ENCODE measurements at places on chromosomes 16 and 17.

DNA sequence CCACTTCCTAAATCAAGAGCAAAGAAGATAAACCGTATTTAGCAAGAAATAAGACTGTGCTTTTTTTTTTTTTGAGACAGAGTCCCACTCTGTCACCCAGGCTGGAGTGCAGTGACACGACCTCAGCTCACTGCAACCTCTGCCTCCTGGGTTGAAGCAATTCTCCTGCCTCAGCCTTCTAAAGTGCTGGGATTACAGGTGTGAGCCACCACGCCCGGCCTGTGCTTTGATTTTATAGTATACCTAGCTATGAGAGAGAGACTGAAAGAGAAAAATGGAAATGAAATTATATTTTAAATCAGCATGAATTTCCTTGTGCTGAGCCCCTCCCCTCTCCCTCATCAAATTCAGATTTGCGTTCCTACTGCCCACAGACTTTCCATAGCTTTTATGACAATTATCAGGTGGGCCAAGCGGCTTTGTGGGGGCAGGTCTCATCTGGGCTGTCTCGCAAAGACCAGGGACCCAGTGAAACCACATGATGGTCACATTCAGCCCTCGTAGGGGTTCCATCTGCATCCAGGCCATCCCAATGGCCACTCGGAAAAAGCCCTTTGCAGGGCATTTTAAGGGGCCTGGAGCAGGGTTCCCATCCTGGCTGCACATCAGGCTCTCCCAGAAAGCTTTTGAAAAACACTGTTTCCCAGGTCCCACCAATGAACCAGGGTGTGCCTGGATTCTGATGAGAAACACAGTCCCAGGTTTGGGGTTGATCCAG, 8.5 kb downstream of the CACNG1 start:
- DNase-seq: no peak

GRCh38 chr17:16439811-16440351, 24.5 kb downstream of the TRPV2 start:
- no peak for DNase-seq

DNA sequence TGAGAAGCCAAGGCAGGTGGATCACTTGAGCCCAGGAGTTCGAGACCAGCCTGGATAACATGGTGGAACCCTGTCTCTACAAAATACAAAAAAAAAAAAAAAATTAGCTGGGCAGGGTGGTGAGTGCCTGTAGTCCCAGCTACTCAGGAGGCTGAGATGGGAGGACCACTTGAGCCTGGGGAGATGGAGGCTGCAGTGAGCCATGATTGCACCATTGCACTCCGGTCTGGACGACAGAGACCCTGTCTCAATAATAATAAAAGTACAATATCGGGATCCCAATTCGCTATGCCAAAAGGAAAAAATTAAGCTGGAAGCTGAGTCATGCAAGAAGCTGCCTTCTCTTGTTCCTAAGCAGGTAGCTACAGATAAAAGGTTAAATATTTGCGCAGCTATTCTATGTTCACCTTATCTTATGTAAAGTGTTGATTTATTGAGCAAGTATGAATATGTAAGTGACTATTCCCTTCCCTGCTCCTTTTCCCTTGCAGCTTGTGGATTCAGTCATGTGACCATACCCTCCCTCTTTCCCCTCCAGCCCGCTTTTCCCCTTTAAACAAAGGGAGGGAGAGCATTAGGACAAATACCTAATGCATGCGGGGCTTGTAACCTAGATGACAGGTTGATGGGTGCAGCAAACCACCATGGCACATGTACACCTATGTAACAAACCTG, 112.0 kb downstream of the LITAF start:
- DNase-seq: no peak

- DNase-seq: no peak
Observed at GRCh38 chr16:5002699-5003143, 31.0 kb downstream of the NAGPA start.

- DNase-seq: no peak
Observed at GRCh38 chr17:29162082-29162908, 17.9 kb downstream of the MYO18A start.

GRCh38 chr17:3879186-3879585, 13.7 kb downstream of the CAMKK1 start:
- no peak for DNase-seq

DNA sequence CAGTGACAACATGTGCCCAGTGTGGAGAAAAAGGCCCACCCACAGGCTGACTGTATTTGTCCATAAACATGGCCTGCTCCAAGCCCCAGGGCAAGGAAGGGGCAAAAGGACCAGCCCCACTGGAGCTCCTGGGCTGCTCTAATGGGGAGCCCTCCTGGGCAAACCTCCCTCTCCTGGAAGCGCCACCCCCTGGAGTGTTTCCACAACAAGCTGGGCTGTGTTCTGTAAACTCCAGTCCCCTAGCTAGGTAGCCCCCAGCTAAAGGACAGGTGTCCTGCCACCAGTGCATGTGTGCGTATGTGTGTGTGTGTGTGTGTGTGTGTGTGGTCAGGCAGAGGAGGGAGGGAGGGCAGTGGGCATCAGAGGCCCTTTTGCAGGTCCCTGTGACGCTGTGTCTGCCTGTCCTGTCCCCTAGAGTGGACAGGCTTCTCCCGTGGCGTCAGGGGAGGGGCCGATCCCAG, 11.3 kb upstream of the STAC2 start:
- DNase-seq: no peak

- no peak for DNase-seq
Observed at GRCh38 chr16:57574646-57575467, 32.4 kb downstream of the ADGRG5 start.

GRCh38 chr17:35786941-35787432, 8.5 kb downstream of the MMP28 start:
- no peak for DNase-seq

GRCh38 chr17:19551165-19551564, 17.5 kb downstream of the SLC47A1 start:
- no peak for DNase-seq

DNA sequence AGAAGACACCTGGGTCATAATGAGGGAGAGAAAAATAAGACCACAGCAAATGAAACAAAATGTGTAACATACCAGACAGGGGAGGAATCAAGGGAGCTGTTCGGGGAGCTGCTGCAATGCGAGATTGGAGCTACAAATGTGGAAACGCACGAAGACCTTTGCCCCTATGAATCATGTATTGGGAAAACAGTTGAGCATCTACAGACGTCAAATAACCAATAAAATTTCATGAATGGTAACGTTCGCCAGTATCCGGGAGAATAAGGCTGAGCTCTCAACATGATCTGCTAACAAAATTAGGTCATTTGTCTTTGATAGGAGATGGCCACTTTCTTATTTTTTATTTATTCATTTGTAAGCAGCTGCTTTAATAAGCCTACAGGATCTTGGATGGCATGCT, 486.2 kb upstream of the RBFOX1 start:
- no peak for DNase-seq

GRCh38 chr17:29369831-29370735, 20.1 kb upstream of the TAOK1 start:
- peak; percentile 74 for DNase-seq

- DNase-seq: peak; percentile 12
Observed at GRCh38 chr17:68581863-68582645, 19.1 kb downstream of the FAM20A start.

DNA sequence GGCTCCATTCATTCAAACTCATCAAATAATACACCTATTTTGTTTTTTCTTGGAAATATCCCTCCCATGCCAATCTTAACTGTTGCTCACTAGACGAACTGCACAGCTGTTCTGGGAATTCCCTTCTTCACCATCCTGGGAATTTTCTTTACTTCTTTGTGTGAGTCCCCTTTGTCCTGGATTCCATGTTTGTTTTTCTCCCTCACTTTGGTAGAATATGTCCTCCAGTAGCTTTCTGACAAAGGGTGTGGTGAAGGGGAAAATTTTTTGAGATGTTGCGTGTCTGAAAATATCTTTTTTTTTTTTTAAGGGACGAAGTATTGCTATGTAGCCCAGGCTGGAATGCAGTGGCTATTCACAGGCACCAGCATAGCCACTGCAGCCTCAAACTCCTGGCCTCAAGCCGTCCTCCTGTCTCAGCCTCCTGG, 17.2 kb upstream of the UTP6 start:
- no peak for DNase-seq

DNA sequence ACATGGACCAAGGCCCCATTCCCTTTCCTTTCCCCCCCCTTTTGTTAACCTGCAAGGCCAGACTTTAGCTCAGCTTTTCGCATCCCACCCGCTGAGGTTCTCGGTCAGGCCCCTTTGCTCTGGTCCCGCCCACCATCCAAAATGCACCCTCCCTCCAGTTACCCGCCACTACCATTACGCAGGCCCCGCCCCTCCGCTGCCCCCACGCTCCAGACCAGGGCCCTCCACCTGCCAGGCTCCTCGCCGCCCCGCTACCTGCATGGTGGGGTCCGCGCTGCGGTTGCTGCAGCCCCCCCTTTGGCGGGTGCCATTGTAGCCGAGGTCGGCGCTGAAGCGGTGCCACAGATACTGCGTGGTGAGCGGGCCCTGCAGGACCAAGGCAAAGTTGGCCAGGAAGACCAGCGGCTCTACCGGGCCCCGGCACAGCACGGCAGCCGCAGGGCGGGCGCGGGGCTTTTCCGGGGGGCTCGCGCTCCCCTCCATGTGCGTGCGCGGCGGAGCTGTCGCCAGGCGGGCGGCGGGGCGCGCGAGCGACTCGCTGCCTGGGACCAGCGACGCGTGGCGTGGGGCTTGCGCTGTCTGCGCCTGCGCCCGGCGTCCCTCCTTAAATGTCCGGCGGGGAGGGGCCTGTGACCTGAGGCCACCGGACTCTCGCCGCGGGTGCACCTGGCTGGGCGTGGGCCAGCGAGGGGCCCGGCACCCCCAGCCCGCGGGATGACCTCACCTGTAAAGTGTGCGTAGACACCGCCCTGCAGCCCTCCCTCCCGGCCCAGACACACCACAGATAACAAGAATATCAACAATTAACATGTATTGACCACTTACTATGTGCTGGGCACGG, at the start of gene SLC46A1:
SLC46A1 (minus strand) TSS at position 581 of the 841 bp plus-strand sequence; CDS start at position 483, 98 bp downstream.
- DNase-seq: peak; percentile 78

DNA sequence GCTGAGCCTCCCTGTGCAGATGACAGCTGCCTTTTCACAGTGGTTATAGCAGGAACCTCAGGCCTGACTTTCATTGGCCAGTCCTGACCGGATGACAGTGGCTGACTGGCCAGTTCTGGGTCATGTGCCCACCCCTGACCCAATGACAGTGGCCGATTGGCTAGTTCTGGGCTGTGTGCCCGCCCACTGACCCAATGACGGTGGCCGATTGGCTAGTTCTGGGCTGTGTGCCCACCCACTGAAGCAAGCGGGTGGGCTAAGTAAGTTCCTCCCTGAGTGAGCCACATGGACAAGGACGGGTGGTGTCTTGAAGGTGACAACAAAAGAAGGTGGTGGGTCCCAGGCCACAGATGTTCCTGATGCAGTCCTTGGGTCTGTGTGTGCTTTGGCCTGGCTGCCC, 9.5 kb downstream of the DEF8 start:
- DNase-seq: no peak

- DNase-seq: no peak
Observed at GRCh38 chr16:1887711-1888354, 15.9 kb upstream of the MEIOB start.

DNA sequence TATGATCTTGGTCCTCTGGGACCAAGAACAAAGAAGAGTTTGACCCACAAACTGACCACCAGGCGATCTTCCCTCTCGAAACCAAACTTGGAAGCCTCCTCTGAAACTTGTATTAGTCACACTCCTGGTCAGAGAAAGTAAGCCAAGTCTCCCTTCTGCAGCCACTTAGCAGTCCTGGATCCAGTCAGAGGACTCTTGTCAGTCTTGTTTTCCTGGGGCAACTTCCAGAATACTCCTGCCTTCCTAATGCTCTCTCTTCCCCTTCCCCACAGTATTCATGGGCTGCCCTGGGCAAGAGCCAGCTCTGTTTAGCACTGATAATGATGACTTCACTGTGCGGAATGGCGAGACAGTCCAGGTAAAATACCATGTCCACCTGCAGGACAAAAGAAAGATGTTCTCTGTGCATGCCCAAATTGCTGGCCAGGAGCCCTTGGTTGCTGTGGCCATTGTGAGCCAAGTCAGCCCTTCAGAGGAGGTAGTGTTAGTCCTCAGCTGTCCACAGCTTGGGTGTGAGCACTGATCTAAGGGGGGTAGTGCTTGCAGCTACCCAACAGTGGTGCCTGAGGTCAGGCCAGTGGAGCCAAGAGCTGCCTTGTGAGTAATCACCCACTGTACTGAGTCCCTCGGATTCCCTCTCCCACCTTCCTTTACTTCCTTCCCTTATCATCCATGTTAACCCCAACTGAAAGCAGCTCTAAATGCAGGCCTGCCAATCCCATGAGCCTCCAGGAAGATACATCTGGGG, 31.2 kb downstream of the CDH3 start:
- no peak for DNase-seq

DNA sequence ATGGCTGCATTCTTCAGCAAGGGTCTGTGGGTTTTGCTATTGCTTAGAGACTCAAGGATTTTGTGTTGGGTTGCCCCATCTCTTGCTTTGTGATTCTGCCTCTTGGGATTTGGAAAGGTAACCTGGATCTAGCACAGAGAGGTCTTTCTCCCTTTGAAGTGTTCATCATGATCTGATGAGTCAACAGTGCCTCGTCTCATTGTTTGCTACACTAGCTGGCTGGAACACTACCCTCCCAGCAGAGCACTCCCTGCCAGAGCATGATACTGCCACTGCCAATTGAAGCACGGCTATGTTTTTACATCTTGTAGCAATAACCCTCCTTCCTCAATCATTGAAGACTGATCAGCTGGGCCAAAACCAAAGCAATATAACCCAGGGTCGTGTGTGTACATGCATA, 361.0 kb downstream of the CDH13 start:
- DNase-seq: no peak

DNA sequence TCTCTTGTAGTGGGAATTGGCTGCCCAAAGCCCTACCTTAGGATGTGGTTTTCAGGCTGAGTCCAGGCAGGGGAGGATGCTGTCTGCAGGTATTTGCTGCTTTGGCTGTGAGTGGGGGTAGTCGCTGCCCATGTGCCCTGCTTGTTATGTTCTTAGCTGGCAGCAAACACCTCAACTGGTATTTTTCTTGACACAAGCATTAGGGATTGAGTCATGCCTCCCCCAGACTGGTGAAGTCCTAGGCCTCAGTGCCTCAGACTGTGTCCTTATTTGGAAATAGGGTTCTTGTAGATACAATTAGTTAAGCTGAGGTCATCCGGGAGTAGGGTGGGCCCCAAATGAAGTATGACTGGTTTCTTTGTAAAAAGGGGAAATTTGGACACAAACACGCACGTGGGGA, 808.3 kb upstream of the EEF2KMT start:
- no peak for DNase-seq

DNA sequence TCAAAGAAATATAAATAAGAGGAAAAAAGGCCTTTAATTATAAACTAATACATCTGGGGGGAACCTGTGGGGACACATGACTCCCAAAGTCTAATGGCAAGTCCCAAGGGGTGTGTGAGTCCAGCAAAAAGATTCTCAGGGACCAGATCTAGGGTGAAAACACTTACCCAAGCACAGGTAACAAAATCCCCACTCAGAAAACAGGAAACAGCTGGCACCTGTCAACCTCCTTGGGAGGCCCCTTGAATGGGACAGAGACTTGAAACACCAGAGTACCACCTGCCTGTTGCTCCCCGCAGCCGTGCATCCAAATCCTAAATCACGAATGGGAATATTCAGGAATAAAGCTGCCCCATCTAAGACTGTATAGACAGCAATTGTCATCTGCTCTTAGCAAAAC, 461.2 kb upstream of the CDH5 start:
- no peak for DNase-seq
